T-cell (primary cell): ENCODE measurements at places on chromosomes 11 and 22.

DNA sequence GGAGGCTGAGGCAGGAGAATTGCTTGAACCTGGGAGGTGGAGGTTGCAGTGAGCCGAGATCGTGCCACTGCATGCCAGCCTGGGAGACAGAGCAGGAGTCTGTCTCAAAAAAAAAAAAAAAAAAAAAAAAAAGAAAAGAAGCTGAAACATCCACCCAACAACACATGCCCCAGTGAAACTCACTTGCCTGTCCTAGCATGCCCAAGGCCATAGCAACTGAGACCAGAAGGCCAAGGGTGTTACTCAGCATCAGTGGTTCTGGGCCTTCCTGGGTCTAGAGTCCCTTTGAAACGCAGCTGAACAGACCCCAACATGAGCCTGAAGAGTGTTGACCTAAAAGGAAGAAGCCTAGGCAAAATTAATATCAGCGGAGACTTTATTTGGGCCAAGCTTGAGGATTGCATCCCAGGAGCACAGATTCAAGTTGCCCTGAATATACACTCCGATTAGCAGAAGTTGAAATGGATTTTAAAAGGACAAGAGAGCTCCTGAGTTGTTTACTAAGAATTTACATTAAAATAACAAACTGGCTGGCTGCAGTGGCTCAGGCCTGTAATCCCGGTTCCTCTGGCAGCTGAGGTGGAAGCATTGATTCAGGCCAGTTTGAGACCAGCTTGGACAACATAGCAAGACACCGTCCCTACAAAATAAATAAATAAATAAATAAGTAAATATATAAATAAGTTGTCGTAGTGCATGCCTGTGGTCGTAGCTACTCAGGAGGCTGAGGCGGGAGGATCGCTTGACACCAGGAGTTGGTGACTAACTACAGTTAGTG is 7.0 kb downstream of the PRDX5 start:
- no peak for DNase-seq

- no peak for DNase-seq
Observed at GRCh38 chr11:109071712-109072524, 350.1 kb upstream of the C11orf87 start.

- DNase-seq: no peak
Observed at GRCh38 chr11:20668131-20668809, 1.1 kb upstream of the NELL1 start.

DNA sequence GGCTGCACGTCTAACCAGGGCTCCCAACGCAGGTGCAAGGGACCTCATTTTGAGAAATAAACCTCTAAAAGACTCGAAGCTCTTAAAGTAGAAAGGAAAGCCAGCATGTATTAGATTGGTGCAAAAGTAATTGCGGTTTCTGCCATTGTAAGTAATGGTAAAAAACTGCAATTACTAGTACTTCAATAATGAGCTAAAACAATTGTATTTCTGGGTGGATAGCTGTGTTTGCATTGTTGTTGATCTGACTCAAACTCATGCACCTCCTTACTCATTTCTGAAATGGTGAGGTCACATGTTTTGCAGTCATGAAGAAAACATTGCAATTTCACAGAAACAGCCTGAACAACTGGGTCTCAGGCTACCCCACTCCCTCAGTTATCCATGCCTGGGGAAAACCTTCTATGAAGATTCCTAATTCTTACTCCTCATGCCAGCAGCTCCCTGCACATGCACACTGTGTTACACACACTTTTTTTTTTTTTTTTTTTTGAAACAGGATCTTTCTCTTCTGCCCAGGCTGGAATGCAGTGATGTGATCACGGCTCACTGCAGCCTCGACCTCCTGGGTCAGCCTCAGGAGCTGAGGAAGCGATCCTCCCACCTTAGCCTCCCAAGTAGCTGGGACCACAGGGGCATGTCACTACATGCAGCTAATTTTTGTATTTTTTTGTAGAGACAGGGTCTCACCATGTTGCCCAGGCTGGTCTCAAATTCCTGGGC is 24.6 kb downstream of the VWCE start:
- DNase-seq: no peak

DNA sequence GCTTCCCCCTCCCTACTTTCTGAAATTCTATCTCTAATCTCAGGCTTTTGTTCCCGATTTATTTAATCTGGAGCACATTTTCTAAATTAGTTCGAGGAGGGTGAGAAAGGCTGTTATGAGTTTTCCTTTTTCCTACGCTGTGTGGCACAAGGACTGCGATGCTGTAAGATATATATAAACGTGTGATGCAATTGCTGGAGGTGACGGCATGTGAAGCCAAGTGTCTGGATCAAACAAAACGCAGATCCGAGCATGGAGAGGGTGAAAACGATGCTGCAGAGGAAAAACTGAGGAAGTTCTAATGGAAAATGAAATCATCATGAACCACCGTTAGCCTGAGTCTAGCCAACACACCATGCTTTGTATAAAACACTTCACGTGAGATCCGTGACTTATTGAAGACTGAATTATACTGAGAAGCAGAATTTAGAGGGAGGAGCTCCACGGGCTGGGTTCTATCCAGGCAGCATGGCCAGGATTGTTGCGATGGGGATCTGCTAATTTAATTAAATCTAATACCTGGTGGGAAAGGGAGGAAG is 4.4 kb downstream of the PKNOX2 start:
- no peak for DNase-seq

- DNase-seq: no peak
Observed at GRCh38 chr22:28379951-28380350, 299.7 kb downstream of the TTC28 start.

- no peak for DNase-seq
Observed at GRCh38 chr11:75248924-75249256, 8.3 kb downstream of the TPBGL start.

DNA sequence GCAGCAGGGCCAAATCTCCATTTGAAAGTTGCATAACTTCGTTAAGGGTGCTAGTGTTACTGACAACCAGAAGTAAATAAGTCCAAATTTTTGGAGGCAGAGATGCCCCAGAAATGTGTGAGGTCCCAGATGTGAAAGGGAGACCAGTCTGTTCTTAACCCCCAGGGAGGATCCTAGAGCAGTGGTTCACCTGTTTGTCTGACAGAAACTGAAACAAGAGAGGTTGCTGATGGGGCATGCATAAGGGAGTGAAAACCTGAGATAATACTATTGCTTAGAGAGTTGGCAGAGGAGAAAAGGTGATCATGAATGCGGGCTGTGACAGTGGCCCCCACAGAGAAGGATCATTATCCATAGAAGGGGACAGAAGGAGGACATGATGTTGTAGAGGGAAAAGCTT is 3.8 kb downstream of the CBLIF start:
- DNase-seq: no peak

- DNase-seq: no peak
Observed at GRCh38 chr11:125344846-125345420, 151.1 kb downstream of the FEZ1 start.

DNA sequence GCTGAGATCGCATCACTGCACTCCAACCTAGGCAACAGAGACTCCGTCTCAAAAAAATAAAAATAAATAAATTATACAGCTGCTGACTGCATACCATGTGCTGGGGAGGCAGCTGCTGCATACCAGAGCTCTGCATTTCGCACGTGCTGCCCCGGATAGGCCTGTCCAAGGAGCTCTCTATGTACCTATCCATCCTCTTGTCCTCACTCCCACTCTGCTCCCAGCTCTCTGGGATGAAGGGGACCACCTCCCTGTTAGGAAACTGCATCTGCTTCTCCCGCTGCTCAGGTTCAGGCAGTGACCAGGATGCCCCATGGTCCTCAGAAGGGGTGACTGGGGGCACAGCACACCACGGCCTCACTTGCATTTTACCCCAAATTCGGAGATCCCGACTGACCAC is 302.3 kb downstream of the BRD1 start:
- no peak for DNase-seq

- DNase-seq: no peak
Observed at GRCh38 chr11:134647066-134647743, 235.2 kb upstream of the B3GAT1 start.

DNA sequence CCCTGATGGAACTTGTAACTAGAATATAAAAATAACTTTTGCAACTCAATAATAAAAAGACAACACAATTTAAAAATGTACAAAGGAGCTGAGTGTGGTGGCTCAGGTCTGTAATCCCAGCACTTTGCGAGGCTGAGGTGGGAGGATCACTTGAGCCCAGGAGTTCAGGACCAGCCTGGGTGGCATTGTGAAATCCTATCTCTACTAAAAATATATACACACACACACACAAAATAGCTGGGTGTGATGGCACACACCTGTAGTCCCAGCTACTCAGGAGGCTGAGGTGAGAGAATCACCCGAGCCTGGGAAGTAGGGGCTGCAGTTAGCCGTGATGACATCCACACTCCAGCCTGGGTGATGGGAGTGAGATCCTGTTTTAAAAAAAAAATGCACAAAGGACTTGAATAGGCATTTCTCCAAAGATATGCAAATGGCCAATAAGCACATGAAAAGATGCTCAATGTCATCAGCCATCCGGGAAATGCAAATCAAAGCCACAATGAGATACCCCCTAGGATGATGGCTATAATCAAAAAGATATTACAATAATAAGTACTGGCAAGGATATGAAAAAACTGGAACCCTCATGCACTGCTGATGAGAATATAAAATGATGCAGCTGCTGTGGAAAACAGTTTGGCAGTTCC is 59.8 kb upstream of the SEPTIN5 start:
- DNase-seq: no peak

DNA sequence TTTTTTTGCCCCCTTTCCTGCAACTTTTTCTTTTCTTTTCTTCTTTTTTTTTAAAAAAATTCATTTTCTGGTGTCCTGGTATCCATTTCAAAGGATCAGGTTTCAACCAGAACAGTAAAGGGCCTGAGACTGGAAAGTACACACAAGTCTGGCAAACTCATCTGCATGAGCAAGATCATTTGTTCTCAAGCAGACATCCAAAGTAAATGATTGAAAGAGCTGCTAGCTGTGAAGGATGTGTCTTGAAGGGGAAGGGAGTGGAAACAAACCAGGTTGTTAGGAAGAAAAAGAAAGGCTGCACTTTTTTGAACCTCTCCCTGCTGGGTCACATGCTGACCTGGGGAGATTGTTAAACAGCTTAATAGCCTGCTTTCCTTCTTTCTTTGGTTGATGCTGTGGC is 5.3 kb downstream of the YAP1 start:
- DNase-seq: no peak

DNA sequence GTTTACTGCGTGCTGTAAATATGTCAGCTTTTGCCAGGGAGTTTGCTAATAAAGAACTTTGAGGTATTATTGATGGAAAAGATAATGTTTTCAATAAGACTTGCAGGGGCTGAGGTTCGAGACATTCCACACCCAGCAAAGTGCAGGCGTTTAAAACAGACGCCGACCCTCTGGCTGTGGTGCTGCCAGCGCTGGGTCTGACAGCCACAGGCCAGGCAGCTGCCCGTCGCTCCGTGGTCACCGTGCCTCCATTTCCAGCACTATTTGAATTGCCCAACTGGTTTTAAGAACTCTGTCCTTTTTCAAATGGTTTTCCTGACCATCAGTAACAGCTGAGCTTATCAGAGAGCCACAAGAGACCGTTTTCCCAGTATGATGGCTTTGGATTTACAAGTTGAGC is 28.1 kb upstream of the ALX4 start:
- DNase-seq: no peak

DNA sequence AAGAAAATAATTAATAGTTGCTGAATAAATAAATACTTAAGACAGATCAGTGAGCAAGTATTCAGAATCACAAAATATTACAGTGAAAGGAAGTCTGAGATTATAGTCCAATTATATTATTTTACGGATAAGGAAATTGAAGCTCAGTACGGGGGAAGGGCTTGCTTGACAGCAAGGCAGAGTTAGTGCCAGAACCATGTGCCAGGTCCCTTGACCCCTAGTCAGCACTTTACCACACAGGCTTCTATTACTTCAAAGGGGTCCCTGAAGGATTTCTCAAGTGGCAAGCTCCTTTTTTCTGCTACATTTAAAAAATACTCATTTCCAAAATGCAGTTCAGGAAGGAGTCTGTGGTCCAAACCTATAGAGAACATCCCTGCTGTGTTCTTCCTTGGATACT is 85.3 kb downstream of the CLPB start:
- DNase-seq: no peak

DNA sequence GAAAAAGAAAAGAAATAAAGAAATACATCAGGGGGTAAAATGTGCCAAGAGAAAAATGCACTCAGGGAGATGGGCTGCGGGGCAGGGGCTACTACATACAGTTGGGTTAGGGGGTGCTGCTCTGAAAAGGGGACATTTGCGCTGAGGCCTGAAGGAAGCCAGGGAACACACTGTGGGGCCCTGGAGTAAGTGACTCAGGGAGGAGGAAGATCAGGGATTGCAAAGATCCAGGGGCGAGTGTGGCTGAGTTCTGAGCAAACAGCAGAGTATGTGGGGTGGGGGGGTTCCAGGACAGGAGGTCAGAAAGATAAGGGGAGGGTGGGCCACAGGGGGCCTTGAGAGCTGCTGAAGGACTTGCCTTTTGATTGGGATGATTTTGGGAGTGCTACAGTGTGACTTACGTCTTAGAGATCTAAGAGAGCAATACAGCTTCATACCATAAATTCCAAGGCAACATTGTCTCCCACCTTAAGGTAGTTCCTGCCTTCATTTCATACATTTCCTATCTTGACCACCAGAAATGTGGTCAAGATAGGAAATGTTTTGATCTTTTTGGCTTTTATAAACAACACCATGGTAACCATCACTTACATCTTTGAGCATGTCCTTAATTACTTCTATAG is 5.8 kb downstream of the A4GALT start:
- no peak for DNase-seq

DNA sequence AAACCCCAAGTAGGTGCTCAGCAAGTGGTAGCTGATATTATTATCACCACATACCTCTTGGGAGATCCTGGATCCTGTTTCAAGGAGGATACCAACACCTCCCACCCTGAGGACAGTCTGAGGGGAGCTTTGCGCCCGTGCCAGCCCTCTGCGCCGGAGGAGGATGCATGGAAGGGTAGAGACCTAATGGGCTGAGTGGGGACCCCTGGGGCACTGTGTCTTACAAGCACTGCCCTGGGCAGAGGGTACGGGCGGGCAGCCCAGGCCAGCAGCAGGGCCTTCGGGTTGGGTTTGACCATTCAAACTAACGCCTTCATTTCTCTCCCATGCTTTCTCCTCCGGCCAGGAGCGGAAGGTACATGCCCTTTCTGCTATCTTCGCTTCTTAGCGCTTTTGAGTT is 26.3 kb downstream of the MYBPC3 start:
- no peak for DNase-seq

DNA sequence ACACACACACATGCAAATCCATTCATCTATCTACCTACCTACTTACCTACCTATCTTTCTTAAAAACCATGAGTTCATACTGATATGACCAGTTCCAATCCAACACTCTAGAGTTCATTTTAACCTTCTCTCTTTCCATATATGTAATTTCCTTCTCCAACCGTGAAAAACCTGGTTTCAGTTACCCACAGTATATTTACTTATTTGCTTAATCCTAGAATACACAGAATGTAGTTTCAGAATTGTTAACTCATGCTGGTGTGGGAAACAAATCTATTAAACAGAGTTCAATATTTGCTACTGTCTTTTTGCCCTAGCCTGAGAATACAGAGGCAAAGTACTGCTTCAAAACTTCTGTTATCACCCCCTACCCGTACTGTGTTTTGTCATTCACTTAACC is 101.3 kb downstream of the RRM1 start:
- no peak for DNase-seq
